ENCODE measurements at places on chromosomes 6 and 20.

DNA sequence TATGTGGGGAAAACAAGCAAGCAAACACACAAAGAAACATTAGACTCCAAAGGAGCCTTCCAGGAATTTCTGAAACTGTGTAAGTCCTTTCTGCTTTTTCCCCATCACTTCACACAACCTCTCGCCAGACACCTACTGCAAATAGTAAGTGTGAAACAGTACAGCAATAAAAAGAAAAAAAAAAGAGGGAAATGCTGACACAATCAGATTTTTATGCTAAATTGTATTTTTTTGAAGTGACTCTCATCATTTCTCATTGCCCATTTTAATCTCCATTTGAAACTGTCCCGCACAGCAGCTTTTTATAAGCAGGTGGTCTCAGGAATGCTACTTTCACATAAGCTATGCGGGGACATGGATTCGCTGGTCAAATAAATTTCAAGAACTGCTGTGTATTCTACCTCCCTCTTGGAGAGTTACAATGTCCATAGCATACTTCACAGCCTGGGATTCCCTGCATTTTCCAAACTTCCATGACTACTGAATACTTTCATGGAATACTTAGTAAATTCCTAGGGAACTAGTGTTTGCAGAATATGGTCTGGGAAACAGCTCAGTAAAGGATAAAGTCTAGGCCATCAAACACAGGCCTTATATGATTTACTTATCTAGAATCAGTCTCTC, 139.9 kb upstream of the TSHZ2 start:
- no peak for DNase-seq

DNA sequence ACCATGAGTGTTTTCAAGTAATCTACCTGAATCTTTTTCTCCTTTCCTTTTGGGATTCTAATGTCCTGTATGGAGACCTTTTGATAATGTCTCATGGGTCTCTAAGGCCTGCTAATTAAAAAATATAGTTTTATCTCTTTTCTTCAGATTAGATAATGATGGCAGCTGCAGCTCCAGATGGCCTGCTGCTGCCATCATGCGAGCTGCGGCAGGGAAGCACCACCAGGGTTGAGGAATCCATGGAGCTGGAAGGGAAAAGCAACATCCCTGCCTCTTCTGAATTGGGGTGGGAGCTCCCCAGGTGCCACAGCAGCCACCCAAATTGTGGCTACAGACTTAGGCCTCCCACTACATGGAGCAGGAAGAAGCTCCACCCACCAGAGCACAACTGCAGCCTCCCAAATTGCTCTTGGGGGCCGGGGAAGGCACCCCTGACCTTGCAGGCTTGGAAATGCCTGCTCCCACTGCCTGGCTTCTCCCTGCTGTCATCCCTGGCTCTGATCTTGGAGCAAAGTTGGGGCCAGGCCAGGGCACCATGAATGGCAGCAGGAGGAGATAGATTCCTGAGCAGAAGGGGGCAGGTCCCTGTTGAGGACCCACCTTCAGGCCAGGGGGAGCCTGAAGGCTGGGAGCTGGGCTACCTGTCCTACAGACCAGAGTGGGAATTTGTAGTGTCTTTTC, 189.6 kb upstream of the MAN1A1 start:
- no peak for DNase-seq

GRCh38 chr20:48619126-48620101, 208.4 kb downstream of the PREX1 start:
- DNase-seq: no peak

GRCh38 chr6:29035951-29036350, 9.0 kb downstream of the OR2W1 start:
- no peak for DNase-seq

GRCh38 chr20:9110916-9111432, 42.1 kb downstream of the PLCB4 start:
- no peak for DNase-seq

DNA sequence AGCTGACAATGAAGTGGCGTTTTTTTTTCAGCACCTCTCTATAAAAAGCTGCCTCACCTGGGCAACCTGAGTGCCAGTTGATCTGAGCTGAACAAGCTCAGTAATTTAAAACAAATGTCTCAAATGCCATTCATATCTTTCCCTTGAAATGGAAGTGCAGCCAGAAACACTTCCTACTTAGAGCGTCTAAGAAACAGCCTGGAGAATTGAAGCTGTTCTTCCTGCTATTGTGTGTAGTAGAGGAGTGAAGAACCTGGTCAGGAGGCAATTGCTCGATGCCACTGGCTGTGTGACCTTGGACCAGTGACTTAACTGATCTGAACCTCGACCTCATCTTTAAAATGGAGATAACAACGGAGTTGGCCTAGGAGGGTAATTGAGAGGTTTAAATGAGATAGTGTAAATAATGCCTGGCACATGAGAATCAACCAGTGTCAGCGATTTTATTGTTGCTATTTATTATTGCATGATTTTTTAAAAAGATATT, 95.4 kb upstream of the FOXQ1 start:
- DNase-seq: no peak

- DNase-seq: no peak
These were observed 50.9 kb downstream of the PLCB4 start for GRCh38 chr20:9119776-9120175.

- DNase-seq: no peak
These were observed 283.2 kb upstream of the HSF2 start for GRCh38 chr6:122116119-122116834.

DNA sequence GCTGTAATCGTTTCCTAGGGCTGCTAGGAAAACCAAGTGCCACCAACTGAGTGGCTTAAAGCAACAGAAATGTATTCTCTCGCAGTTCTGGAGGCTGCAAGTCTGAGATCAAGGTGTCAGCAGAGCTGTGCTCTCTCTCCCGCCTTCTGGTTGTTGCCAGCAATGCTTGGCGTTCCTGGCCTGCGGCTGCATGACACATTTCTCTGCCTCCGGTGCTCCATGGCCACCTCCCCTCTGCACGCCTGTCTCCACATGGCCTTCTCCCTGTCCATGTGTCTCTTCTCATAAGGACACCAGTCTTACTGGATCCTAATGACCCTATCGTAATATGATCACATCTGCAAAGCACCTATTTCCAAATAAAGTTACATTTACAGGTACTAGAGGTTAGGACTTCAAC, 91.7 kb upstream of the AKAP12 start:
- no peak for DNase-seq

DNA sequence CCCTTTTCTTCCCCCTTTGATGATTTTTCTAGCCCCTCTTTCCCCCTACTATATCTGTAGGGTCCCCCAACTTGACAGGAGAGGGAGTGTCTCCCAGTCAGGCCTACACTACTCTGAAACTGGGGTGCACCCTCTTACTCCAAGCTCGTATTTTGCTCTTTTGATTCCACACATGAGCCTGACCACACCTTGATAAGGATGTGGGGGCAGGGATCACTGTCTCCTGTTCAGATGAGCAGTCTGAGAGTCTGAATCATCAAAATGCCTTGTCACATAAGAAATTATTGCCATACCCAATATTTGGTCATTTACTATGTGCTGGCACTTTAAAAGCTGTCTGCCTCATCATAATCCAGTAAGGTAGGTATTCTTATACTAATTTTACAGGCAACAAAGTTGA, 15.9 kb downstream of the PNPLA1 start:
- no peak for DNase-seq

- DNase-seq: no peak
These were observed 102.6 kb downstream of the COL21A1 start for GRCh38 chr6:56144538-56145324.

GRCh38 chr6:68760941-68761676, 126.0 kb downstream of the ADGRB3 start:
- no peak for DNase-seq

GRCh38 chr6:155974811-155975323, 519.2 kb upstream of the NOX3 start:
- DNase-seq: no peak

- no peak for DNase-seq
These were observed 241.1 kb upstream of the TSHZ2 start for GRCh38 chr20:52731093-52731492.

- DNase-seq: no peak
These were observed 118.5 kb downstream of the SYCP2 start for GRCh38 chr20:59814840-59815340.

- no peak for DNase-seq
These were observed 320.2 kb upstream of the JARID2 start for GRCh38 chr6:14925699-14926026.

DNA sequence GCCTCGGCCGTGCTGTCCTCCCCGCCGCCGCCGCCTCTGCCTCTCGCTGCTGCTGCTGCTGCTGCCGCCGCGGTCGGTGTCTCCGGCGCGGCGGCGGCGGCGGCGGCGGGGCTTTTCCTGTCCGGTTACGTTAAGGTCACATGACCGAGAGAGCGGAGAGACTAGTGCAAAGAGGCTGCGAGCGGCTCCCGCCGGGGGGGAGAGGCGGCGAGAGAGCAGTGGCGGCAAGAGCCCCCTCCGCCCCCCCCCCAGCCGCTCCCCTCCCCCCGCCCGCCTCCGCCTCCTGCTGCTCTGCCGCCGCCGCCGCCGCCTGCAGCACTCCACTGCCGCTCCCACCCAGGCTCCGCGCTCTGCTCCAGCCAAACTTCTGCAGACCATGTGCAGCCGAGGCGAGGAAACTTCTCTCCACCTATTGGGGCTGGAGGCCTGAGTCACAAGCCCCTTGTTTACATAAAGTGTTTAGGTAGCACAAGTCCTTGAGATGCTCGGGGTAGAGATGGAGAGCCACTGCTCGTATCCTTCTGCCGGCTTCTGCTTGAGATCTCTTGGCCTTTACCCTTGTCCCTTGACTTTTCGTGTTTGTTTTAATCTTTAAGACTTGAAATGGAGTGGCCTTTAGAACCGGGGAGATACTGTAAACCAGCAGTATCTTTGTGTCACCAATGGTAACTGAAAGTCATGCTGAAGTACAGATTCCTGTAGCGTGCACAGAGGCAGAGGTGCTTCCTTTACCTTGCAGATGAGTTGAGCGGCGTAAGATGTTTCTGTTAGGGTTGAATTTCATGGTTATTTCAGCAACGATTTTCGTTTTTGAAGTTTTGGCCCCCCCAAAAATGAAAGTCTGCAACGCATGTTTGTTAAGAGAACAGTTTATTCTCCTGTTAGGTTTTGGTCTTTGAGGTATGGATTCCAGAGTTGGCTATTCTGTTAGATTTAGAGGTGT, at the start of gene ZBTB2:
ZBTB2 (minus strand) TSS at position 89 of the 943 bp plus-strand sequence. CDS start 17,922 bp downstream, outside the sequence.
- peak; percentile 41 for DNase-seq

GRCh38 chr6:7593229-7593628, 3.2 kb downstream of the SNRNP48 start:
- no peak for DNase-seq

DNA sequence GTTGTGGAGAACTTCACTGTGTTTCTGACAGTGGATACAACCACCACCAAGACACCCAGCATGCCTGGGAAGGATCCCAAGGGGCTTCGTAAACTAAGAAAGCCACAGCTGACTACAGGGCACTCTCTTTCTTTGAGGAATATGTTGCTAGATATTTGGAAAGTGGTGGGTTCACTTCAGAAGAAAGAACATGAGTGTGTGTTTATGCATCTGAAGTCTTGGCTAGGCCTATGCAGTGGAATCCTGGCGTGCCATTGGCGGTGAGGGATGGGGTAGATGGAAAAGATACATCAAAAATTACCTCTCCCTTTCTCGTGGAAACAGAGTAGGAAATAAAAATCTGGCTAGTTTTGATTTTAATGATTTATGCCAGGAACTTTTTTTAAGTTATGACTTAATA, 187.7 kb downstream of the PDE7B start:
- DNase-seq: no peak

GRCh38 chr6:15962449-15962764, 166.5 kb upstream of the MYLIP start:
- DNase-seq: no peak

- no peak for DNase-seq
These were observed 95.1 kb upstream of the IYD start for GRCh38 chr6:150273457-150274309.

- DNase-seq: no peak
These were observed 151.2 kb downstream of the RFX6 start for GRCh38 chr6:117028256-117028655.

DNA sequence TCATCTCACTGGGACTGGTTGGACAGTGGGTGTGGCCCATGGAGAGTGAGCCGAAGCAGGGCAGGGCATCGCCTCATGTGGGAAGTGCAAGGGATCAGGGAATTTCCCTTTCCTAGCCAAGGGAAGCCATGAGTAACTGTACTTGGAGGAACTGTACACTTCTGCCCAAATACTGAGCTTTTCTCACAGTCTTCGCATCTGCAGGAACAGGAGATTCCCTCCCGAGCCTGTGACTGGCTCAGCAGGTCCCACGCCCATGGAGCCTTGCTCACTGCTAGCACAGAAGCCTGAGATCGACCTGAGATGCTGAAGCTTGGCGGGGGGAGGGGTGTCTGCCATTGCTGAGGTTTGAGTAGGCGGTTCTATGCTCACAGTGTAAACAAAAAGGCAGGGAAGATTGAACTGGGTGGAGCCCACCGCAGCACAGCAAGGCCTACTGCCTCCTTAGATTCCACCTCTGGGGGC, 10.4 kb upstream of the CALHM5 start:
- no peak for DNase-seq

GRCh38 chr6:90431576-90431975, 134.9 kb upstream of the BACH2 start:
- no peak for DNase-seq

DNA sequence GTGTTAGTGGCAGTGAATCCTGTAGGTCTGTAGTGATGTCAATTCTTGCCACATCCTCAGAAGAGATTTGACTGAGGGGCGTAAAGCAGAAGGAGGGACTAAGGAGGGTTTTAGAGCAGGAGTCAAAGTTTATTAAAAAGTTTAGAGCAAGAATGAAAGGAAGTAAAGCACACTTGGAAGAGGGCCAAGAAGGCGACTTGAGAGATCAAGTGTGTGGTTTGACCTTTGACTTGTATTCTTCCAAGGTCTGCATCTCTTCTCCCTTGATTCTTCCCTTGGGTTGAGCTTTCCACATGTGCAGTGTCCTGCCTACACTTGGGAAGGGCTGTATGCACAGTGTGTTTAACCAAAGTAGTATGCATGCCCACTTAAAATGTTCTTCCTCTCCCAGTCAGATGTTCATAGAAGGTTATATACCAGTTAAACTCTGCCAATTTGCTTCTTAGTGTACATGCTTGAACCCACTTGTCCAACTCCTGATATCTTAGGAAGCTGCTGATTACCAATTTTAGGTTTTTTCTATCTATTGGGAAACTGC, 627.6 kb downstream of the MMUT start:
- DNase-seq: no peak

- no peak for DNase-seq
These were observed 38.3 kb downstream of the FAM120B start for GRCh38 chr6:170344631-170345576.

GRCh38 chr20:32920066-32920465, 61.3 kb downstream of the EFCAB8 start:
- DNase-seq: no peak
